ENCODE measurements at places on chromosomes 2 and 18. TPM values are rescaled to one million over a fixed set of nuclear protein-coding genes. Genes with fewer than 3 reads are reported as not detected.

GRCh38 chr2:29226375-29226774 is 111.2 kb downstream of the CLIP4 start:
- no peak for DNase-seq

DNA sequence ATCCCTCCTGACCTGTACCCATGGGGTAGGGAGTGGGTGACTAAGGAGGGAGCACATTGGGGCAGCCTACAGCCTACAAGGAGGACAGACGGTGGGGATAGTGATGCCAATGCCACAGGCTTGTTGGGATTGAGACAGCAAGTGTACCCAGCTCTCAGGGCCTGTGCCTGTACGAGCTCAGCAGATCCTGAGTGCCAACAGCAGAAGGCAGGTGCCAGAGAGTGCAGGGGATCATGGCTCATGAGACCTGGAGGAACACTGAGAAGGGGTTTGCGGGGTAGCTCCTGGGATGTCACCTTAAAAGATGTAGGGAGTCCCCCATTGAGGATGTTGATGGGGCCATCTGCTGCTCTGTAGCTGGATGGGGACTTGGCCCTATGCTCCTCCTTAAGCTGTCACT is 10.3 kb upstream of the SNED1 start:
- no peak for DNase-seq

DNA sequence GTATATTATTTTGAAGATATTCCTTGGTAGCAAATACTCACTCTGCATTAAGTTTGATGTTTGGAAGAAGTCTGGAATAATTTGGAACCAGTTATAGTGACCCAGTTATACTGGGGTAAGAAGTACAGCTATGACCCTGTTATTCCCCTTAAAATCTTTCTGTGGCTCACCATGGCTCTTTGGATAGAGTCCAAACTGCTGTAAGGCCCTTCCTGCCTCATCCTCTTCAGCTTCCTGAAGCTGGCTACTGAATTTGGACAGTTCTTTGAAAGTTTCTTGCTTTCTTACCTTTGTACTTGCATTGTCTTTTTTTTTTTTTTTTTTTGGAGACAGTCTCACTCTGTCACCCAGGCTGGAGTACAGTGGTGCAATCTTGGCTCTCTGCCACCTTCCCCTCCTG is 85.6 kb downstream of the ABI2 start:
- DNase-seq, result no peak

GRCh38 chr2:177577075-177577474 is 184.5 kb downstream of the AGPS start:
- no peak for DNase-seq

- DNase-seq, result no peak
Measured at GRCh38 chr2:216202626-216203250, 93.6 kb downstream of the XRCC5 start.

The ARHGAP15 gene
- total RNA-seq, result 2.8 TPM

The GPR75 gene
- total RNA-seq, result 4.7 TPM

All from neural crest cell (in vitro differentiated cells).